ENCODE measurements at places on chromosomes 7 and 10.

- no peak overlapping the region for H3K4me3 ChIP-seq
- no peak overlapping the region for H3K27ac ChIP-seq
- no peak for DNase-seq
These were observed 21.0 kb upstream of the FOXL3 start for GRCh38 chr7:268991-269390.

- peak overlapping the region; percentile 1 for H3K27ac ChIP-seq
- H3K27me3 ChIP-seq: no peaks in the 10 kb centered on the region
- no peak overlapping the region for H3K4me3 ChIP-seq
- peaks cover 88% of the 10 kb centered on the region for H3K4me1 ChIP-seq
- no peak for DNase-seq
These were observed 397.5 kb upstream of the GALNT17 start for GRCh38 chr7:70734411-70734810.

GRCh38 chr7:3673524-3673923, 372.5 kb downstream of the SDK1 start:
- H3K4me1 ChIP-seq: no peaks in the 10 kb centered on the region
- H3K27me3 ChIP-seq: no peaks in the 10 kb centered on the region
- no peaks in the 10 kb centered on the region for H3K36me3 ChIP-seq

- no peaks in the 10 kb centered on the region for H3K36me3 ChIP-seq
- H3K4me1 ChIP-seq: no peaks in the 10 kb centered on the region
- H3K27me3 ChIP-seq: no peaks in the 10 kb centered on the region
- H3K4me3 ChIP-seq: no peak overlapping the region
- no peak overlapping the region for H3K27ac ChIP-seq
These were observed 225.9 kb upstream of the AGK start for GRCh38 chr7:141325275-141325674.

- no peak overlapping the region for H3K4me3 ChIP-seq
- no peak for DNase-seq
- no peaks in the 10 kb centered on the region for H3K36me3 ChIP-seq
- no peak overlapping the region for H3K27ac ChIP-seq
- peaks cover 13% of the 10 kb centered on the region for H3K4me1 ChIP-seq
These were observed 3.5 kb downstream of the CRHR2 start for GRCh38 chr7:30678805-30679204.

DNA sequence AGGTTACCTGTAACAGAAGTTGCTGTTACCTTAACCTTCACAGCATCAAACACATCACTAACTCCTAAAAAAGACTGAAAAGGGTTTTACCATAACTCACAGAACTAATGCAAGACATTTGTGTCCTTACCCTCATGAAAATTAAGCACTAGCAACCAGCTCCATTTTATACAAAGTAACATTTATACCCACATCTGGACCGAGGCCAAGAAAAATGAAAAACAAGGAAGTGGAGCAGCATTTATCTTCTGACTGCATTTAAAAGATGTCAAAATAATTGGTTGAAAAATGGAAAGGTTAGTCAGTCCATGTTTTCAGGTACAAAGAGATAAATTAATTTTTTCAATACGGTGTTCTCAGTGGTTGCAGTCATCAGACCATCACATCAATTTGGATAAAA, 3.1 kb upstream of the RBP4 start:
- no peak overlapping the region for H3K4me3 ChIP-seq
- no peaks in the 10 kb centered on the region for H3K36me3 ChIP-seq
- no peak for DNase-seq

DNA sequence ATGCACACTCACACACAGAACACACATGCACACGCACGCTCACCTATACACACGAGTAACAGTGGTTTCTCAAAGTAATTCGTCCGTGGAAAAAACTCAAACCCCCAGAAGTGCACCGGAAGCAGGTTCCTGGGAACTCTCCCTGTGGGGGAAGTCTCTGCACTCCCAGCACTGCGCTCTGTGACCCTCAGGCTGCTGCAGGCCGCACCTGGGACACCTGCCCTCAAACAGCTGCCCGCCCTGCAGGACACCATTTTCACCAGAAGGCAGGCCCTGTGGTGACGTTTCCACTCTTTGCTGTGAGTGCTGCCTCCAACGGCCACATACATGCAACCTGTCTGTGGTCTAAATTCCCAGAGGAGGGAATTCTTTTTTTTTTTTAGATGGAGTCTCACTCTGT, 21.3 kb downstream of the YKT6 start:
- no peaks in the 10 kb centered on the region for H3K36me3 ChIP-seq
- no peak overlapping the region for H3K4me3 ChIP-seq
- no peaks in the 10 kb centered on the region for H3K4me1 ChIP-seq
- DNase-seq: no peak
- peaks cover 5% of the 10 kb centered on the region for H3K27me3 ChIP-seq
- no peak overlapping the region for H3K27ac ChIP-seq

DNA sequence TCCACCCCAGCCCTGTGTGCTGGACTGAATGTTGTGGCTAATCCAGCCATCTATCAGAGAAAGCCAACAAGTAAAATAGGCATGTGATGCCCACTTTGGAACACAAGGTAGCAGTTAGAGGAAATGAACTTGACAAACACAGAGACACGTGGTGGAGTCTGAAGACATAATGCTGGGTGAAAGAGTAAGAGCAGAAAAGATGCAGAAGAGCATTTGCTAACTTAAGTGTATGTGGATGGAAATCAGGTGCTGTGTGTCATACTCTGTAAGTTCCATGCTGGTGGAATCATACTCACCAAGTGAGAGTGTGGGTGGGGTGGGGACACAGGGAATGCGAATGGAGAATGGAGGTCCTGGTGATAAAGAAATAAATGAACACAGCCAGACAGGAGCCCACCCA, 22.8 kb downstream of the WDFY4 start:
- H3K27ac ChIP-seq: no peak overlapping the region
- H3K4me1 ChIP-seq: no peaks in the 10 kb centered on the region
- no peaks in the 10 kb centered on the region for H3K36me3 ChIP-seq
- no peak for DNase-seq
- no peak overlapping the region for H3K4me3 ChIP-seq
- peaks cover 9% of the 10 kb centered on the region for H3K27me3 ChIP-seq

DNA sequence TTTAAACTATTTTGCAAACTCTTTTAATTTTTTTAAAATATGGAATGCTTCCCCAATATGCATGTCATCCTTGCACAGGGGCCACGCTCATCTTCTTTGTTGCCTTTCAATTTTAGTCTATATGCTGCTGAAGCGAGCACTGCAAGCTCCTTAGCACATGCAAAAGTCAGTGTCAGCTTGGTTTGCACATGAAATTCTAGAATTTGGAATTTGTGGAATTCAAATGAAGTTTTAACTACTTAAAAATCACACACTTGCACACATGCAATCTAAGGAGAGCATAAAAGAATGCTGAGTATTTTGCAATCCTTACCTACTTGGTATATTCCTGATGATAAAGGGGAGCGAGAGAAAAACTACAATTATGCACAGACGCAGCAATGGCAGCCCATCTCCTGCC, 78.3 kb upstream of the ATP6V0A4 start:
- H3K27ac ChIP-seq: no peak overlapping the region
- DNase-seq: no peak
- peaks cover 3% of the 10 kb centered on the region for H3K27me3 ChIP-seq
- peaks cover 15% of the 10 kb centered on the region for H3K4me1 ChIP-seq

DNA sequence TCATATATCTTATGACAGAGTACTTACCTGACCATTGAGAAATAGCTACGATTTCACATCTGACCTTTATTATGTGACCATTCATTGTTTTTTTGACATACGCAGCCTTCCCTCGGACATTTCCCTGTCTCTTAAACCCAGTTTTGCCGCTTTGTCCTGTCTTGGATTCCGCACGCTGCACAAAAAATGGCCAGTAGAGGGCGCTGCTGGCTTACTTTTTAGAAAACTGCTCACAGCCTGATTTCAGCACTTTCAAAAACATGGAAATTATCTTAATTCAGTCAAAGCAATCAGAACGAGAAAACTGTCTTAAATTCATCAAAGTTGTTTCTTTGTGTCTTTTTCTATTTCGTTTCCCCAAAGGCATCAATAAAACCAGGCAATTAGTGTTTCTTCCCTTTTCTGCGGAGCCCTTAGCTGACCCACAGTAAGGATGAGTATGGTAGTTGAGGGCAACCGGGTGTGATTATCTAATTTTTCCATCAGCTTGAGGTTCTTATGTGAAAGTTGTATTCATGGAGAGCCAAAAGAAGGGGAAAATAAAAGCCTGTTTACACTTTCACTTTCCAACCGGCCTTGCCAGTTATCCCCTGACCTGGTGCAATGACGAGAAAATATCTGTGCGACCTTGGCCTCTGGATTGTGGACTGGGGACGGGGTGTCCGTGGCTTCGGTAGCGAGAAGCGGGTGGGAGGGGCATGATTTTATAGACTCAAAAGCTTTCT, 144.4 kb downstream of the DYNC1I1 start:
- no peak overlapping the region for H3K4me3 ChIP-seq
- H3K27me3 ChIP-seq: peaks cover 5% of the 10 kb centered on the region
- peak; percentile 57 for DNase-seq
- no peak overlapping the region for H3K27ac ChIP-seq
- H3K36me3 ChIP-seq: no peaks in the 10 kb centered on the region
- H3K4me1 ChIP-seq: peaks cover 25% of the 10 kb centered on the region

GRCh38 chr7:91527460-91527859, 263.2 kb downstream of the FZD1 start:
- H3K4me1 ChIP-seq: no peaks in the 10 kb centered on the region
- H3K27me3 ChIP-seq: no peaks in the 10 kb centered on the region
- no peak overlapping the region for H3K27ac ChIP-seq

DNA sequence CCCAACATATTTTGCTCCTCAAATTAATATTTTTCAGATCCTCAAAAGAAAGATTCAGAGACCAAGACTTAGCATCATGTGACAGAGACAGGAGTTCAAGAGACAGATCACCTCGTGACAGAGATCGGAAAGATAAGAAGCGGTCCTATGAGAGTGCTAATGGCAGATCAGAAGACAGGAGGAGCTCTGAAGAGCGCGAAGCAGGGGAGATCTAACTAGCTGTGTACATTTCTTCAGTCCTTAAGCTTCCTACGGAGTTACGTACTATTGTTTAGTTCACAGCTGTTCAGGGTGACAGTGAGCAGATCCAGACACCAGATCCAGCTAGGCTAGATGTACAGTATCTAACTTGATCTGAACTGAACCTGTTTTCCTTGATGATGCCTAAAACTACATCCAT, 61.3 kb downstream of the KLRG2 start:
- H3K27ac ChIP-seq: no peak overlapping the region
- peaks cover 5% of the 10 kb centered on the region for H3K4me1 ChIP-seq
- H3K27me3 ChIP-seq: peaks cover 2% of the 10 kb centered on the region
- peaks cover 22% of the 10 kb centered on the region for H3K36me3 ChIP-seq

- H3K27ac ChIP-seq: no peak overlapping the region
- peaks cover 6% of the 10 kb centered on the region for H3K27me3 ChIP-seq
- no peaks in the 10 kb centered on the region for H3K36me3 ChIP-seq
- H3K4me1 ChIP-seq: no peaks in the 10 kb centered on the region
These were observed 539.5 kb downstream of the SUGCT start for GRCh38 chr7:40674316-40674715.

- no peak overlapping the region for H3K4me3 ChIP-seq
- H3K27me3 ChIP-seq: peaks cover 2% of the 10 kb centered on the region
These were observed 13.5 kb upstream of the MSRB2 start for GRCh38 chr10:23081891-23082290.

DNA sequence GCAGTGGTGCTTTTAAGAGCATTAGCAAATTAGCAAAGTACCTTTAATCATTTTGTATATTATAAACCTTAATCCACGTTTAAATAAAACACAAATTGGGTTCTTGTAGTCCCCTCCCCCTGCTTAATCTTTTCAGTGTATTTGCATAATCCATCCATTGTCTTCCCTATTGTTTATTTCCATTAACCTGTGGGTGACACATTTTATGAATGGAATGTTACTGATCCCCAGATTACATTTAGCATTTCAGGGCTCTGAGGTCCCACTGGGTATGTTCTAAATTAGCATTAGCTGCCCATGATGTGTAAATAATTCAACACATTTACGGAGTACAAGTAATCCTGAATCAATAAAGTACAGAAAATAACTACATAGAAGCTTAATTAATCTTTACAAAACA, 138.4 kb upstream of the FEZF1 start:
- no peaks in the 10 kb centered on the region for H3K36me3 ChIP-seq
- no peak for DNase-seq

GRCh38 chr10:104077247-104077646, 8.4 kb downstream of the COL17A1 start:
- H3K4me1 ChIP-seq: no peaks in the 10 kb centered on the region
- no peaks in the 10 kb centered on the region for H3K36me3 ChIP-seq
- H3K4me3 ChIP-seq: no peak overlapping the region
- no peak overlapping the region for H3K27ac ChIP-seq

DNA sequence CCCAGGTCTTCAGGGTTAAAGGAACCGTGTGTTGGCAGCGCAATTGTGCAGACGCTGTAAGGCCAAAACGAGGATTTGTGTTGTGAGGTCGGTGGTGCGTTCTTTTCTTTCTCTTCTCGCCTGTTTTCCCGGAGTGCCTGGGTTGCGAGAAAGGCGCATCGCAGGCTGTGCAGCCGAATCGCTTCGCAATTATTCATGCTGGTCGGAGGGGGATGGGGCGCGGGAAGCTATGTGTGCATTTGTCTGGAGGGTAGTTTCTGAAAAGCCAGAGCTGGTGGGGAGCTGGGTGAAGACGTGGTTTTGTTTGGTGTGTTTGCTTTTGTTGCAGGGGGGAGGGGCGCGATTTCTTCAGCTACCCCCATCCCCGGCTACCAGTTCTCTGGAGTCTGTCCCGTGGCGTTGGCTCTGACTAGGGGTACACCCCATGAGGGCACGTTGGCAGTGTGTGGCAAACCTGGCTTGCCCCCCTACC, 2.1 kb downstream of the MXI1 start:
- peak overlapping the region; percentile 98 for H3K4me3 ChIP-seq
- H3K27ac ChIP-seq: peak overlapping the region; percentile 15
- H3K36me3 ChIP-seq: no peaks in the 10 kb centered on the region
- DNase-seq: peak; percentile 68
- H3K27me3 ChIP-seq: peaks cover 17% of the 10 kb centered on the region

GRCh38 chr7:34087892-34088891, 182.9 kb downstream of the BMPER start:
- DNase-seq: no peak
- no peaks in the 10 kb centered on the region for H3K36me3 ChIP-seq
- no peak overlapping the region for H3K4me3 ChIP-seq
- H3K27ac ChIP-seq: no peak overlapping the region
- H3K4me1 ChIP-seq: no peaks in the 10 kb centered on the region

GRCh38 chr7:1483079-1483478, 21.1 kb downstream of the INTS1 start:
- no peak overlapping the region for H3K4me3 ChIP-seq
- no peak for DNase-seq
